ENCODE measurements at places on chromosomes 5 and 9.

GRCh38 chr5:72487177-72487576 lies 20.0 kb downstream of the ZNF366 start:
- DNase-seq: no peak

GRCh38 chr9:86794391-86795046 lies 152.8 kb downstream of the GAS1 start:
- no peak for DNase-seq

- DNase-seq: no peak
These were observed 141.1 kb upstream of the TARS1 start for GRCh38 chr5:33299621-33300208.

- no peak for DNase-seq
These were observed 136.3 kb downstream of the ASTN2 start for GRCh38 chr9:117278471-117279035.

GRCh38 chr5:42250-42649 lies 49.7 kb upstream of the PLEKHG4B start:
- no peak for DNase-seq

DNA sequence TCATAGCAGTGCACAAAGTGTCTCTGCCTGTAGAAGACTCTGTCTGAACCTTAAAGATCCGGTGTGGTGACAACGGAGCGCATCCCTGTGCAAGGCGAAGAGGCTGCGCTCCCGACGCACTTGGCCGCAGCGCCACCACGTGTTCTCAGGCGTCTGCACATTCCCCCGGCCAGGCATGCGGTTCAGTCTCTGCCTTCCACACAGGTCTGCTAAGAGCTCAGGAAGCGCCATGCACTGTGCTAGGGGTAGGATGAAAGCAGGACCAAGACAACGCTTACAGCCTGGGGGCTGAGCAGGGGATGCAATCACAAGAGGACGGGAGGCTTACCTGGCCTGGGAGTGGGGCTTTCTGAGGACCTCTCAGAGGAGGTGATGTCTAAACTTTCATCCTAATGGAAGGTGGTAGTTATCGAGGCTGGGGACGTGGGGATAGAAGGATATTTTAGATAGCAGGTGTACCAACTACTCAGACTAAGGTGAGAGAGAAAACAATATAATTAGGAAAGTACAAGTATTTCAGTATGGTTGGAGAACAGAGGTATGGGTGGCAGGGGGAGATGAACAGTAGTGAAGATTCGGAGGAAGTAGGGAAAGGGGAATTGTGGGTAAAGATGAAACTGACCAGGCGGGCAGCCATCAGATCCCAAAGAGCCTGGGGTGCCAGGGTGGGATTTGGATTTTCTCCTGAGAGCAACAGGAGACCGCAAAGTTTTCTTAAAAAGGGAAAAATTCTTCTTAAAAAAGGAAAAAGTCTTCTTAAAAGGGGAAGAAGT lies 13.3 kb downstream of the CAPSL start:
- peak; percentile 94 for DNase-seq

- no peak for DNase-seq
These were observed 57.3 kb upstream of the SLC28A3 start for GRCh38 chr9:84397822-84398221.

- DNase-seq: no peak
These were observed 183.5 kb upstream of the MAP1B start for GRCh38 chr5:71923755-71924154.

GRCh38 chr5:172833372-172833685 lies 722 bp upstream of the ERGIC1 start:
- DNase-seq: no peak

- no peak for DNase-seq
These were observed 2371.7 kb upstream of the C9orf72 start for GRCh38 chr9:29945012-29945411.

- DNase-seq: no peak
These were observed 266.8 kb downstream of the MAT2B start for GRCh38 chr5:163772241-163772640.

DNA sequence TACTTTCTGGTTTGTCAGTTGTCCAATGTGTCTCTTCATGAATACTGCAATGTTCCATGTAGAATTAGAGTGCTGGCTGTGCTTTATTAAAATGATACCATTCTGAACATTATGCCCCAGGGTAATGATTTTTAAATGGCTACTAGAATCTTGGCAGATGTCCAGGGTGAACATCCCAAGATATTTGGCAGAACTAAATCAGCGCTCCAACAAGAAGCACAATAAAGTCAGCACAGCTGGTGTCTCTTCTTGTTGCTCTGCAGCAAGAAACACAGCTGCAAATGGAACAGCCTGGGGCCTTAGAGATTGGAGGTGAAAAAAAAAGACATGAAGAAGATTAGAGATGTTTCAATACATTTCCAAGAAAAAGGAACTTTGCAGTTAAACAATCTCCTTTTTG lies 248.3 kb downstream of the CDH18 start:
- DNase-seq: no peak

DNA sequence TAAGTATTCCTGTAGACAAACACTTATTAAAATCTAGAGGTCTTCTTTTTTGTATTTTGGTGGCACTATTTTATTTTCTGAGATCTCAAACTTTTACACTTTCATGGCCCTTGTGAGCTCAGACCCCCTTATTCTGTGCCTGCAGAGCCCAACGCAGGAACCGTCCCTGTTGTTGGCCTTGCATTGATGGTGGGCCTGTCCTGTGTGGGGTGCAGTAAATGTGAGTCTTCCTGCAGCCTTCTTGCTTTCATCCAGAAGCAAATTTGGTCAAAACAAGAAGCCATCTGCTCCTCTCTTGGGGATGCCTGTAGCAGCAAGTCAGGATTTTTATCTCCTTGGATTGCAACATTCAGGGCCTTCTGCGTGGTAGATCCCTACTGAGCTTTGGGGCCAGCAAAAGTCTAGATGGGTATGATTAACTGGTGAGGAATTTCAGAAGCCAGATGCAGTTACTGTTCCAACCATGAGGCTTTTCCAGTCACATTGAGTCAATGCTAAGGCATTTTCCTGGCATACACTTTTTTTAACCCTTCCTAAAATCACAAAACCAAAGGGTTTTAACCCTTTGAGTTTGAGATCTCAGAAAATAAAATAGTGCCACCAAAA lies 31.7 kb downstream of the BASP1 start:
- DNase-seq: no peak

- no peak for DNase-seq
These were observed 210.5 kb downstream of the FSTL4 start for GRCh38 chr5:133401731-133402347.

DNA sequence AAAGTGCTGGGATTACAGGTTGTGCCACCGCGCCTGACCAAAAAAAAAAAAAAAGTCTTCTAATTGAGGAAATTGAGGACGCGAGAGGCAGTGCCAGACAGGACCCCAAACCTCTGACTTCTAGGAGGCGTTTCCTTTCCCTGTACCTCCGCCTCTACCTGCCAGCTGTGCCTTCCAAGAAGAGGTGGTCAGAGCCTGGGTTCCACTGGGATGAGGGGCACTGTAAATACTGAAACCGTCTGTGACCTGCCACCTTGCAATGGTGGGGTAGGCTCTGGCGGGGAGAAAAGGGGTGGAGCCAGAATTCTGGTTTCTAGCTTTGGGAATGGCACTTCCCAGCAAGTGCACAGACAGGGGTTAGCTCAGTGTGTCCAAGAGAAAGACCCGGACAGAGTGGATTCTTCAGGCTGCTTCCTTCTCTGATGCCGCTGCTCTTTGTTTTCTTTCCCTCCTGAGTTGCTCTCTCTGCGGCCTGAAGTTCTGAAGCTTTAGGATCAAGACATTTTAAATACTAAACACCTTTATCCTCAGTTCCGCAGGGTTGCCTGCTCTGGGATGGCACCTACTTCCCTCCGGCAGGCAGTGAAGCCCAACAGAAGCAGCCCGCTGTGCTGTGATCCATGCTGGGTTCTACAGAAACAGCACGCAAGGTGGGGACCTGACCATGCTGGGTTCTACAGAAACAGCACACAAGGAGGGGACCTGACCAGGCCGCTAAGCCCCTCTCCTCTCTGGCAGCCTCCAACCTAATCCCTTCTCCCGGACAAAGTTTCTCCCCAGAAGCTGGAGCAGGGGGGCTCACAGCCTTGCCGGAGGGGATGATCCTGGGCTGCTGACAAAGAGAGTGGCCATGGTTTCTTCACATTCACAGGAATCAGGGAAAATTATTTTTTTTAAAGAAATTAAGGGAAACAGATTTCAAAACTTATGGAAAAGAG lies 65.2 kb downstream of the OTULIN start:
- no peak for DNase-seq

- DNase-seq: peak; percentile 79
These were observed 1.4 kb downstream of the MLLT3 start for GRCh38 chr9:20620650-20621470.
